Jurkat, Clone E6-1 (cell line): ENCODE measurements at places on chromosomes 5 and 9.
A peak's percentile ranks its signal among the peaks of the same experiment; 100 is the strongest.

- DNase-seq = no peak
Measured at GRCh38 chr9:101477736-101478135, 42.2 kb upstream of the ALDOB start.

- DNase-seq = no peak
Measured at GRCh38 chr5:109739741-109740728, 50.3 kb downstream of the MAN2A1 start.

- DNase-seq = no peak
Measured at GRCh38 chr5:112210430-112211005, 208.6 kb downstream of the EPB41L4A start.

GRCh38 chr9:123568691-123569688, 213.0 kb downstream of the CRB2 start:
- no peak for DNase-seq

DNA sequence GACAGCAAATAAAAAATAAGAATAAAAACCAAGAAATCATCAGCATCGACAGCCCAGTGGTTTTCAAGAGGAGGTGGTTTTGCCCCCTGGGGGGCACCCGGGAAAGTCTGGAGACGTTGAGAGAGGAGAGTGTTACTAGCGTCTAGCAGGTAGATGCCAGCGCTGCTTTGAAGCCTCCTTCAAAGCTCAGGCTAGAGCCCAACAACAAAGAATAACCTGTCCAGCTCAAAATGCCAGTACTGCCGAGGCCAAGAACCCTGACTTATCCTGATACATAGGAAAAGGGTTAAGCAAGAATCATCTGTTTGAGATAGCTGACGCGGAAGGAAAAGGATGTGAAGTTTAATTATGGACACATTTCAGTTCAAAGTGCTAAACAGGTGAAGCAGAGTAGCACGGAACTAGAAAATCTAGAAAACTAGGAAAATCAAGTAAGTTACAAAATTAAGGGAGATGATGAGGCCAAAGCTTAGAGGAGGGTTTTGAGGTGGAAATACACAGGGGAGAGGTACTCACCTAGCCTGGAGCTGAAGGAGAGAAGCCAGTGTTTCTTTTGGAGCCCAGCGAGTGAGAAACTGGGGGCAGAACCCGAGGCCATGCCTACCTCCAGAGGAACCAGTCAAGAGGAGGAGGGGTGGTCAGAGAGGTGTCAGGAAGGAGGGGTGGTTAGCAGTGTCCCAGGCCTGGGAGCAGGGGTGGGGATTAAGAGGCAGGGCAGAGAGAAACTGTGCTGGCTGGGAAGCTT, 121.0 kb upstream of the RETREG1 start:
- no peak for DNase-seq

- DNase-seq = no peak
Measured at GRCh38 chr5:117942861-117943519, 1045.4 kb downstream of the DTWD2 start.

DNA sequence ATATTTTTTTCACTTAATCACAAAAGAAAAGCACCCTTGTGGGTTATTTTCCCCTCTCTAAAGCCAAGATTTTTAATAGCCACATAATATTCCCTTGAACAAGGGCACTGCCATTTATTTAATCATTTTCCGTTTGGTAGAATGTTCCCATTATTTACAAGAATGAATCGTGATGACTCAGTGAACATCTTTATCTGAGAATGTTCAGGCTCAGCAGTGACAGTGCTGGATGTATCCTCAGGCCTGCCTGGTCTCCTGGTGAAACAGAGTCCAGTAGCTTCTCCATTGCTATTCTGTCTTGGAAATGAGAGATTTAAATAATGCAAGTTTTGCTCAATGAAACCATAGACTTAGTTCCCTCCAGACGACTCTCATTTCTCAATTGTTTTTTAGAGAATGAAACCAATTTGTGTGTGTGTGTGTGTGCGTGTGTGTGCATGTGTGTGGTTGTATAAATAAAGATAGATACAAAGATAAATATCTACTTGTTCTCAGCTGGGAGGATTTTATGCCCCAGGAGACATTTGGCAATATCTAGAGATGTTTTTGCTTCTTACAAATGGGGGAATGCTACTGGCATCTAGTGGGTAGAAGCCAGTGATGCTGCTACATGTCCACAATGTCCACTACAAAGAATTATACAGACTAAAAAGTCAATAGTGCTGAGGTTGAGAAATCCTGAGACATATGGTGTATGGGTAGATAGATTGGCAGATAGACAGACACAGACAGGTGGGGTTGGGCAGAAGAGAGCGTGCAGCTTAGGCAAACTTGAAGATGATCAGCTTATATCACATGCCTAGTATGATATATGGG, 55.0 kb downstream of the PAPPA start:
- no peak for DNase-seq

DNA sequence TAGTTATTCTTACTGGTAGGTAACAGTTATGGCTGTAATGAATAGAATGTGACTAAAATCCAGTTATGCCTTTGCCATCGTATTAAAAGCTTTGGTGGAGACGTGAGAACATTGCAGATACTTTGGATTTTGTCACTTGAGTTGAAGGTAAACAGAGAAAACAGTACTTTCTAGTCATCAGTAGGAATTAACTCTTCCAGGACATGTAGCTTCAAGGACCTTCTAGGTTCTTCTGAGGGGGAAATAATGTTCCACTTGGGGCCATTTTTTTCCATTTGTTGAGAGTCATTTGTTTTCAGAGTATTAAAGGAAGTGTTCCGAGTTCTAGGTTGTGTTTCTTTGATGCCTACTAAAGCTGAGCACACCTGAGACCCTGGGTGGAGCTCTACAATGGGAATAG, 6.1 kb downstream of the TJP2 start:
- DNase-seq = no peak

DNA sequence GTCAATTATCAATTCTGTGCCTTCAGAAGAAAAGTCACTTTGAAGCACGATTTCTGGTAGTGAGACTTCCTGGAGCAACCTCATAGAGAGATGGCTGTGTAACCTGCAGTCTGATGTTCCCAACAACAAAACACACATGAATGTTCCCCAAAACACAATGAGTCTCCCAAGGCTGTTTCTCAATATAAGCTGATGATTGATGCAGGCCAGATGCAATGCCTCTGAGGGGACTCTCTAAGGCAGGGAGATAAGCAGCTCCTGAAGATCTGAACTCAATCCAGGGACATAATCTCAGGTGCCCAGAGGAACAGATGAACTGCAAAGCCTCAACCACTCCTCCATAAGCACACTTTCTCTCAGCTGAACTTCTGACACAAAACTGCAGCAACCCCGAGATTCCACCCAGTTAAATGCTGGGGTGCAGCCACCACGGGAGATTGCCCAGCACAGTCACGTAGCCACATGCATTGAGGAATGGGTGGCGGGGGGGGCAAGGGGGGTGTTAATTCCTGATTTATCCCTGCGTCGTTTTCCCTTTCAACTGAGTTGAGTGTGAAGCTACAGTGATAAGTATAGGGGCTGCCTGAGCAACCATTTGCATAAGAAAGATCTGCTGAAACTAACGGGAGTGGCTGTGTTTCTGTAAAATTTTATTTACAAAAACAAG, 122.7 kb upstream of the RASEF start:
- DNase-seq = no peak

GRCh38 chr9:95791286-95791685, 84.2 kb upstream of the ERCC6L2 start:
- DNase-seq = no peak

DNA sequence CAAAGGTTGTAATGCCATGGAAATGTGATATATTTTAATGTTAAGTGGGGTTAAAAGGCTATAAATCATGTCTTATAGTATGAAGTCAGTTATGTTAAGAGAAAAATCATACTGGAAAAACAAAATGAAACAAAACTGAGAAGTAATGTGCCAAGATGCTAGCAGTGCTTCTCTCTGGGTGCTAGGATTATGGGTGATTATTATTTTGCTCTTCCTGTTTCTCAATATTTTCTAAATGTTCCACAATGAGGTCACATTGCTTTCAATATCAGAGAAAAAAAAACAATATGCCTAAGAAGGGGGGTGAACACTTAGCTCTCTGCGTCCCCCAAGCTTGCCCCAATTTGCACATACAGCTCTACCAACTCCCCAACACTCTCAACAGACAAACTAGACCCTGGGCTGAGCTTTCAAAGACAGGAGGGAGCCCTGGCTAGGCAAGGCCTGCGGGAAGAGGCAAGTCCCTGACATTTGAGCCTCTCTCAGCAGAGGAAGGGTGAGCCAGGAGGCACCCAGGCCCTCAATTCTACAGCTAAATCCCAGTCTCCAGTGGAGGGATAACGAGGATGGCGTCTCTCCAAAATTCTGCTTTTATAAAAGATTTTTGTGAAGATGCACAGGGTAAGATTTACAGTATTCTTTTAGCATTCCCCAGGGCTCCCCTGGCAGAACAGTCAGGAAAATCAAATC, 24.4 kb downstream of the WHRN start:
- DNase-seq = no peak

DNA sequence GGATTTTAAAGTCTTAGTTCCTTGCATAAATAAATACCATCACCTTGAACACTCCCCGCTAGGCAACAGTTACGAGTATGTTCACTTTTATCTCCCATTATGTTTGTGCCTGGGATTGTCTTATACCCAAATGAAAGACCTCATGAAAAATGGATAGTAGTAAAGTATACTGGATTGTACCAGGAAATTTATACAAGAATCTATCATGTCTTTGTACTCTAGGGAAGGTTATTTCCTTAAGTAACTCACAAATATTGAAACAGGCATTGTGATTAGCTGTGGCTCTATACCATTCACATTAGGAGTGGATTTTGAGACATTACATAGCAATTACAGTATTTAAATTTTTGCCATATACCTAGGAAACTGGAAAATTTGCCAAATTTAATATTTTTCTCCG, 24.0 kb downstream of the NFIB start:
- DNase-seq = no peak

- no peak for DNase-seq
Measured at GRCh38 chr9:27151693-27152404, 42.8 kb downstream of the TEK start.

DNA sequence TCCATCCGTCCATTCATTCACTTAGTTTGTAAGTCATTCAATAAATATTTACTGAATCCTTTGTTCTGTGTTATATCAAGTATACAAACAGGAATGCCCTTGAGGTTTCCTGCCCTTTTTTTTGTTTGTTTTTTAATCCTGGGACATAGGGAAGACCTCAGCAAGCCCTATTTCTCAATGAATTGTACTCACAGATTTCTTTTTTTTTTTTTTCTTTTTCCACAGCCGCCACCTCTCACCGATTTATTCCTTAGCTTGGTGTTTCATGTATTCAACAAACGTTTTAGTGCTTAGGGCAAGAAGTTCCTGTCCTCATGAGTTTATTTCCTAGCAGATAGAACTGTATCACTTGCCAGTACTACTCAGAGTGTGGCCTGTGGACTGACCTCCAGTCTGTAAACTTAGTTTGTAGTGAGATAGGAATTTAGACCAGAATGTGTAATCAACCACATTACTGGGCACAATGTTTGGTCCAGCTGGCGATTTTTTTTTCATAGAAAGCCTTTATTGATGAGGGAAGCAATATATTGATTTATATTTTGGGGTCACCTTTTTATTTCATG, 35.4 kb upstream of the C5orf47 start:
- DNase-seq = no peak

DNA sequence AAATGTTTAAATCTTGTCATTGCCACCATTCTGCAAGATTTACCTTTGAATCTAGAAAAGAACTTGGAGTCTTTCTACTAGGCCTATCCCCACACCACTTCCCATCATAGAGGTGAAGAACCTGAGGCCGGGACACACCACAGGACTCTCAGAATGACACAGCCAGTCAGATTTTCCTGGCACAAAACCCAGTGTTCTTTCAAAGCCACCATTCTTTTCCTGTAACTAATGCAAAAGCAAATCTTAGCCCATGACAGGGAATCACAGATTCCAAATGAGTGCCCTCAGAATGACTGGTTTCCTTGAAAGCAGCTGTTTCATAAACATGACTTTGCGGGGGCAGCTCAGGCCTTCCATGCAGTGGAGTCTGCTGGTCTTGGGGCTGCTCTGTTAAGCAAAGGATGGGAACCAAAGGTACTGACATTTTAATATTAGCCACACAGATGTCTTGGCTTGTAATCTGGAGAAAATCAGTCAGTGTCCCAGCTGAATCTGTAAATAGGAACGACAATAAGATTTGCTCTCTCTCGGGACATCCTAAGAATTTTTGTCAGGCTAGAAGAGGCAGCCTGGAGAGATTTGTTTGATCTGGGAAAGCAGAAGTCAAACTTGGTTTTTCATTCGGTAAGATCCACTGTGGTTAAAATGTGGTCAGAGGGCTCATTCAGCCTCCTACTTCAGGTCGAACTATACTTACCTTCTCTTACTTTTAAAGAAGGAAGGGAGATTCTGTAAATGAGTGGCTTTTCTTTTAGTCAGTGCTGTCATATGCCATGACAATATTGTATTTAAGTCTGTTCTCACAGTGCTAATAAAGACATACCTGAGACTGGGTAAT, 115.1 kb downstream of the PALM2AKAP2 start:
- peak; percentile 54 for DNase-seq
